ENCODE measurements at places on chromosomes 7 and 10.

DNA sequence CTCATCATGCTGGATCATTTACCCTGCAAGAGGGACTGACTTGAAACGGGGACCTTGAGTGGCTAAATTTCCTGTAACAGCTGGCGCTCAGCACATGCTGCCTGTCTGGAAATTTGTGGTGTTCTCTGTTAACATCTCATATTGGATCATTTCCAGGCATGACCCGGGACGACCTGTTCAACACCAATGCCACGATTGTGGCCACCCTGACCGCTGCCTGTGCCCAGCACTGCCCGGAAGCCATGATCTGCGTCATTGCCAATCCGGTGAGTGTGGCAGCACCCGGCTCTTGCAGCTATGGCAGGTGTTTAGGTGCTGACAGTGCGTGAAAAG is 9.9 kb downstream of the MDH2 start:
- DNase-seq: no peak

DNA sequence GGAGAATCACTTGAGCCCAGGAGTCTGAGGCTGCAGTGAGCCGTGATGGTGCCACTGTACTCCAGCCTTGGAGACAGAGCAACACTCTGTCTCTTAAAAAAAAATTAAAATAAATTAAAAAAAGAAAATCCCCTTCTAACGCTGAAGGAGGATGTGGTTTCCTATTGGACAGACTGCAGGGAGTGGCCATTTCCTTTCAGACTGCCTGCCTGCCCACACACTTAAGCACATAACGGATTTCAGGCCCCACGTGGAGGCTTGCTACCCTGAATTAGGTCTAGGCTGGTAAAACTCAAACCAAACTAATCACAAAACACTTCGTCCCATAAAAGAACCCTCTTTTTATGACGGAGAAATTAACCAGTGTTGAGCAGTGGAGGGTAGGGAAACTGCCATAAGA is 34.0 kb downstream of the GATA3 start:
- DNase-seq: no peak

DNA sequence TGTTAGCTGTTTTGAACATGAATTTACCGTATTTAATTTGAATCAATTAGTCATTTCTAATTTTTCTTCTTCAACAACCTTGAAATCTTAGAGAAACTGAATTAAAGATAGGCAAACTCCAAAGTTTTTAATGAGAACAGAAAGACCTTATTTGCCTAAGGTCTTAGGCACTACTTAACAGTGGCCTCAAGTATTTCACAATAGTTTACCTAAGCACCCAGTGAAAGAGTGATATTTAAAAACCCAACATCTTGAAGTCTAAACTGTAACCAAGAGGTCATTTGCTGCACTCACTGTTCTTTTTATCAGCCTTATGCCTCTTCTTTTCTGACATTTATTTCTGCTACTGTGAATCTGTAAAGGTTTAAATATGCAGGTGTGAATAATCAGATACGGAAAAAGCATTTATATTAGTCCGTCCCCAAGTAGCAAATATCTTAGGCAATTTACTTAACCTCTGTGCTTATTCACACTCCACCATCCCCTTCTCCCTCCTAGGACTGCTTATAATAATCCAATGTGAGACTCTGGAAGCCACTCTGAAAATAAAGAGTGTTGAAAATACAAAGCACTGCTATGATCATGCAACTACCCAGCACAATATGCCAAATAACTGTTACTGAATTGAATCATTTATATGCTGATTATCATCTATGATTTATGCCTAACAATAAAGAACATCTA is 105.7 kb downstream of the ELAPOR2 start:
- no peak for DNase-seq

GRCh38 chr7:139648391-139648861 is 124.9 kb downstream of the CLEC2L start:
- no peak for DNase-seq

DNA sequence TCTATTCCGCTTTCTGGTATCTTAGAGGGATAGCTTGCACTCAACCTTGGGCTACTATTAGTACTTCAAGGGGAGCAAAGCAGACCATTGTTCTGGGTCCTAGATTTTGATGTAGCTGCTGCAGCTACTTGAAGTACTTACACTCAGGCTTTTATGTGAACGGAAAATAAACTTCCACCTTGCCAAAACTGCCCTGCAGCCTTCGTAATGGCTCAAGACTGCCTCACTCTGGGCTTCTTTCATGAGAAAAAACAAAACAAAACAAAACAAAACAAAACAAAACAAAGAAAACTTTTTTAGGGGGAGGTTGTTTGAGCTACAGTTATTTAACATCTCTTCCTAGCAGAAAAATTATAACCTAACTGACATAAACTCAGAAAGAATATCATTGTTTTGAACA is 19.4 kb upstream of the EPHB6 start:
- no peak for DNase-seq

DNA sequence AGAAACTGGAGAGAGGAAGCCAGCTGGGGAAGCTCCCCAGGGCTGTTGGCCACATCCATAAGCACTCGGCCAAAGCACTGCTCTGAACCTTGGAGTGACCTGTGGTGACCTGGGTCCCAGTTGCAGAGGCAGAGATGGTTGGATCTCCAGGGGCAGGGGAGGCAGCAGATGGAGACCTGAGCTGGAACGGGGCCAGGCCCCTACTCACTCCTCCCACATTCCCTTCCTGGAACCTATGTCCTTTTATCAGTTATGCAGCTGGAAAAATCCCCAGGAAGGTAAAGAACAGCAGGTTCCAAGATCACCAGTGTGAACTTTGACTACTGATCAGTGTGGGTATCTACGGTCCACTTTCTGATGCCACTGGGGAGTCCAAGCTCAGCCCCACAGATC is 9.6 kb upstream of the PNLIPRP2 start:
- DNase-seq: no peak

- no peak for DNase-seq
These were observed 44.8 kb upstream of the HPSE2 start for GRCh38 chr10:99280472-99280871.

GRCh38 chr10:124689911-124690498 is 54.2 kb downstream of the FAM53B start:
- DNase-seq: no peak

DNA sequence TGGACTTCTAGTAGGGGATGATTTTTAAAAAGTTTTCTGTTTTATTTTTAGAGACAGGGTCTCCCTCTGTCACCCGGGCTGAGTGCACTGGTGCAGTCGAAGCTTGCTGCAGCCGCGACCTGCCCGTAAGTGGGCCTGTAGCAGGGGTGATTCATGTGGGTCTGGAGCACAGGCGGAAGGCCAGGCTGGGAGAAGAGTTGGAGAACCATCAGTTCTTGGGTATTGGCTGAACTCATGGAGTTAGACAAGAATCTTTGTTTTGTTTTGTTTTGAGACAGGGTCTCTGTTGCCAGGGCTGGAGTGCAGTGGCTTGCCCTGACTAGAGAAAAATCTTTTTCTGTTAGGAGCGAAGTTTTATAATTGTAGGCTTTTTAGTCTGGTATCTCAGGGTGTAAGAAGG is 5.7 kb downstream of the SRRT start:
- DNase-seq: no peak

DNA sequence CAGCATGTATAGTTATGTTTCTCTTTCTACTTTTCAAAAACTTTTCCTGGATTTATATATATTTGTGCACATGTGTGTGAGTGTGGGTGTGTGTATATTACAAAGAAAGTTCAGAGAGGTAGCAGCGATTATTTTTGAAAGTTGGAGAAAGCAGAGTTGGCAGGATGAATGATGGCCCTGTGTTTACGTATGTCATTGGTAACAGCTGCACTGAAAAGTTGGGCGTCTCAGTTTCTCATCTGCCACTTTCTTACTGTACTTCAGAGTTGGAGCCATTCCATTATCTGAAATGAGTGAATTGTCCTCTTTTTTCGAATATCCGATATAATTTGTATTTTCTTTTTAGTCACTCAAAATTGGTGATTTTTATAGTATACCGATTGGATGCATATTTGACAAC is 172.2 kb downstream of the CDK14 start:
- DNase-seq: no peak

DNA sequence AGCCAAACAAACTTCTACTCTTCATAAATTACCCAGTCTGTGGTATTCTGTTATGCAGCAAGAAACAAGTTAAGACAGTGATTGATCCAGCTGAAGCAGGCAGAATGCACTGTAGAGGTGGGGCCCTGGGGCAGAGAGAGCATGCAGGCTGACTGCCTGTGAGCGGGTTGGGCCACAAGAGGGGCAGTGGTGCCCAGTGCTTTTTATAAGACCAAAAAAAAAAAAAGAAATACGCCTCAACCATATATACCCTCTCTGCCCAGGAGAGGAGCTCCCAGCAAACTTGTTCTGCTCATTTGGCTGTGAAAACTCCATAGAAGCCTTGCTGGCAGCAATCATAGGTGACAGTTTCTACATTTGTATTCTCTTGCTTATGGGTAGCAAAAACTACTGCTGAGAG is 104.7 kb downstream of the SORBS1 start:
- no peak for DNase-seq

DNA sequence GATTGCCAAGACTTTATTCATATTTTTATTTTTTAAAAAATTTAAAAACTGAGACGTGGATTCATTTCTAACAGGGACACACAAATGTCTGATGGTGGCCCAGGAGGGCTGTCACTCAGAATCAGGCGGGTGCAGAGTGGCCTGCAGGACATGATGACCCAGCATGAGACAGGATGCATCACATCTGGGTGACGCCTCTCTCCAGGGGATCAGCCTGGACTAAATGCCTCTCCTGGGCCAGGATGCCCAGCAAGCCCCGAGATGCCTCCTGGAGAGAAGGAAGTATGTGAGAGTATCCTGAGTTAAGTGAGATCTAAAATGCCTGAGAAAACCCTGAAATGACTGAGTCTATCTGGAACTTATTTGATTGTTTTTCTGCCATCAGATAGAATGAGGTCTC is 16.9 kb upstream of the MTURN start:
- no peak for DNase-seq

- no peak for DNase-seq
These were observed 163.0 kb upstream of the PPP1R3A start for GRCh38 chr7:114081606-114082425.

DNA sequence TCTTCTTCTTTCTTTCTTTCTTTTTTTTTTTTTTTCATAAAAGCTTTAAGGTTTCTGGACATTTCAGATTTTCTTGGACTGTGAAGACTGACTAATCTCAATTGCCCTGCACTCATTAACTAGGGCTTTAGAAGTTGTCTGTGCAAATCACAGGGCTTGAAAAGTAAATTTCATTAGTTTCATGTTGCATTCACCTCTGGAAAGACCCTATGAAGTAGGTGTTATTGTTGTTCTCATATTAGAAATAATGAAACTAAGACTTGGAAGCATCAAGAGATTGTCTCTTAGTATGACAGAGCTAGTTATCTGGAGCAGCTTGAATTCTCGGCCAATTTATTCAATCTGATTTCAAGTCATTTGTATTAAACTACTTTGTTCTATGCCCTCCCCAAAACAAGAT is 28.2 kb upstream of the SEMA3D start:
- no peak for DNase-seq

DNA sequence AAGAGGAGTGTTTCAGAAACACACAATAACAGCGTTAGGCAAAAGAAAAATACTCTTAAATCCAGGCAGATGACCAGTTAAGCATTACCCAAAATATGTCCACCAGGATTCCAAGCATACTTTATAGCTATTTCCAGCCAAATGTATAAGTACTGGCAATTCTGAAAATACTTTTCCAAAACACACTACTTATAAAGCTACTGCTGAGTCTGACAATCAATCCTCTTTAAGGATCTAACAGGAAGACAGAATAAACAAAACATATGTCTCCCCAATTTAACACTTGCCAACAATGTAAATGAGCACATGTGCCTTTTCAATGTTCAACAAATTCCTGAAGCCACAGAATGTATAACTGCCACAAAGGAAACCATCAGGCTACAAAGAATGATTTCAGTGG is 370.9 kb downstream of the SORCS1 start:
- DNase-seq: no peak

DNA sequence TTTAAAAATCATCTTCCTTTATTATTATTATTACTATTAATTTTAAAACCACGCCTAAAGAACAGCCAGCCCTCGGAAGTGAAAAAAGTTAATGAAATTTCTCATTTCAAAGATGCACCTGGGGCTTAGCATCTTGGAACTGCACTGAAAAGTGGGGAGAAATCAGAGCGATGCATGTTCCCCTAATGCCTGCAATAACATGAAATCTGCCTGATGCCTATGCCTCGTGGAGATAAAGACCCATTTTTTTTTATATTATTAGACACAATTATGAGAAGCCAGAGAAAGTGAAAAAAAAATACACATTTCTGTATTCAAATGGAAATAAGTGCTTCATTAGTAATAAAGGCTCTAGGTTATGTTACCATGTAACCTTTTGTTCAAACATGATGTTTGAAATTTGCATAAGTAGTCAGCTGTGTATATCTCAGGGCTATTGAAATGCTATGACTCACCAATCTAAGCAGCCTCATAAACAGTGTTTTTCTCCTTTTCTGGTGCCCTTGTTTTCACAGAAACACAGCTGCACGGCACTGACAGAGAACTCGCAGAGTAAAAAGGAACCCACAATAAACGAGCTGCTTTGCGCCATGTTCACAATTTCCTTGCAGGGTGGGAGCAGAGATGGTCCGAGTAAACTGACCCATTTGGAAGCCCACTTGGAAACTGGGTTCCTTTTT is 175.8 kb upstream of the PRKCQ start:
- DNase-seq: no peak

DNA sequence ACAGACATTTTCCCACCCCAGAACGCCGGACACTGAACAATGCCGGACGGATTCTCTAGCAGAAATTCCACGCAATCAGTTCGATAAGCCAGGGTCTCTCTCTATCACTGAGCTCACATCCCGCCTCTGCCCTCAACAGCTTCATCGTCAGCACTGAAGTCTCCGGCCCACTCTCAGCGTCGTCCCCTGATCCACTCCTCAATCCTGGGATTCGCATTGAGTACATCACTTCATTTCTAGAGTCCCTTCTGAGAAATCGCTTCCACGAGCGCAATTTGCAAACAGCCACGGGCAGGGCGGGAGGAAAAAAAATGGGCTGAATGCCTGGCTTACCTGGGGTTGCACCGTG is 365 bp downstream of the YME1L1 start:
- peak; percentile 12 for DNase-seq

GRCh38 chr7:149811221-149811620 is 27.0 kb upstream of the ZNF862 start:
- no peak for DNase-seq

DNA sequence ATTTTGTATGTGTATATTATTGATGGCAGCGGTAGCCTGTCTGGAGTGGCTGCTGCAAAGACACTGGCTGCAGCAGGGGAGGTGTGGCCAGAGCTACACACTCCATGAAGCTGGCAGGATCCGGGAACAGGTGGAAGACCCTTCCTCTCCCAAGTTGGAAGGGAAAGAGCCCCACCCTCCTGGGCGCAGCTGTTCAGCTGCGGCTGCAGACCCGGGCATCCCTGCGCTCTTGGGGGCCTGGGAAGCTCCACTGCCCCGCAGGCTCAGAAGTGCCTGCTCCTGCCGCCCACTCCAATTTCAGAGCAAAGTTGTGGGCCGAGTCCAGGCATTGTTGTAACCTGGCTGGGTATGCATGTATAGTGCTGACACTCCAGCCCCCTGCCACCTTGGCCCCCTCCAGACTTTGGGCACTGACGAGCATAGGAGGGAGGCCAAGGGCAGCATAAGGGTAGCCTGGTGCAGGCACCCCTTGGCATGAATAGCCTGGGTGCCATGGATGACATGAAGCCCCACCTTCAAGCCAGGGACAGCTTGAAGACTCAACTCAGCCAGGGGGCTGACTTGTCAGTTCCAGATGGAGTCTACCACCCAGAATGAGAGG is 90.7 kb upstream of the TMEM168 start:
- DNase-seq: no peak

- no peak for DNase-seq
These were observed 6.0 kb downstream of the ICA1 start for GRCh38 chr7:8255680-8256655.
